Caudate nucleus (tissue), 63 donors: ENCODE measurements at places on chromosomes 1 and 21.

DNA sequence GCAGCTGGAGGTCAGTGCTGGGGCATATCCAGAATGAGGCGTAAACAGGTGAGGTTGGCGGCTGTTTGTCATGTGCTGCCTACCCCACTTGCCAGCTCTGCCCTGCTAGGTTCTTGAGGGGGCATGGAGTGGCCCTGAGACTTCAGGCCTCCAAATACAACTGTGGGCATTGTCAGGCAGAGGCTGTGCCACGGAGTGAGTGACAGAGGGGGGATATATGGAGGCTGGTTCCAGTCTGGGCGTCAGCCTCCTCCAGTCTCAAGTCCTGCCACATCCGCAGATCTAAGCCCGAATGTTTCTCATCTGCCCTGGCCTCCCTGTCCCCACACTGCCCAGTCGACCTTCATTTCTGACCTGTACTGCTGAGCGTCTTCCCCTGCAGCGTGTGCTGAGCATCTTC, 85.4 kb downstream of the POFUT2 start:
- no peak for DNase-seq

GRCh38 chr1:228830185-228830953, 95.1 kb downstream of the RHOU start:
- no peak for DNase-seq

GRCh38 chr1:211326528-211327345, at the start of gene TRAF5:
Gene TRAF5 (plus strand): TSS chr1:211326833. CDS start chr1:211353240, 26,407 bp downstream.
- no peak for DNase-seq

DNA sequence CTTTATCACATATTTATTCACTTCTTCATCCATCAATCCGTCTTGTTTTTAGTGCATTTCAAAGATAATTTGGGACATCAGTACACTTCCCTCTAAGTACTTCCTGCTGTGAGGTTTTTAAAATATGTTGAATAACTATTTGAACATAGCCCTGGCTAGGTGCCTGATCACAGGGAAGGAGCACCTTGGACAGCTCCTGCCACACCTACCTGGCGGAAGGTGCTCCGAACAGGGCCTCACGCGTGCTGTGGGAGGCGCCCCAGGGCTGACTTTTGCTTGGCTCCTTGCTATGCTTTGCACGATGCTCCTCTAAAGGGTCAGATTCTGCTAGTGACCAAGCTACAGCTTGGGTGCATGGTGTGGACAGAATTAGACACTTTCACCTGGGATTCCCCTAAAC, 4.9 kb upstream of the ATXN7L2 start:
- DNase-seq, result no peak

GRCh38 chr1:64295561-64295960, 92.1 kb downstream of the UBE2U start:
- no peak for DNase-seq

GRCh38 chr1:227351443-227351842, 33.2 kb upstream of the CDC42BPA start:
- DNase-seq, result no peak

DNA sequence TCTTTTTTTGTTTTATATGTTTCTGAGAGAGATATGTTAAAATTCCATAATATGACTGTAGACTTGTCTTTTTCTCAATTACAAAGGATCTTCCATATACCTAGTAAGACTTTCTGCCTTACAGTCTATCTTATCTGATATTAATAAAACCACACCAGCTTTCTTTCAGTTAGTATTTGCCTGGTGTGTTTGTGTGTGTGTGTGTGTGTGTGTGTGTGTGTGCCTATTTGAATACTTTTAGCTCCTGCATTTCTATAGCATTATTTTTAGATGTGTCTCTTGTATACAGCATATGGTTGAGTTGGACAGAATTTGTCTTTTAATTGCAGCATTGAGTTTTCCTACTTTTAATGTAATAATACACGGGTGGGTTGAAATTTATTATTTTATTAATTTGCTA, 27.5 kb downstream of the ST6GALNAC3 start:
- DNase-seq, result no peak

DNA sequence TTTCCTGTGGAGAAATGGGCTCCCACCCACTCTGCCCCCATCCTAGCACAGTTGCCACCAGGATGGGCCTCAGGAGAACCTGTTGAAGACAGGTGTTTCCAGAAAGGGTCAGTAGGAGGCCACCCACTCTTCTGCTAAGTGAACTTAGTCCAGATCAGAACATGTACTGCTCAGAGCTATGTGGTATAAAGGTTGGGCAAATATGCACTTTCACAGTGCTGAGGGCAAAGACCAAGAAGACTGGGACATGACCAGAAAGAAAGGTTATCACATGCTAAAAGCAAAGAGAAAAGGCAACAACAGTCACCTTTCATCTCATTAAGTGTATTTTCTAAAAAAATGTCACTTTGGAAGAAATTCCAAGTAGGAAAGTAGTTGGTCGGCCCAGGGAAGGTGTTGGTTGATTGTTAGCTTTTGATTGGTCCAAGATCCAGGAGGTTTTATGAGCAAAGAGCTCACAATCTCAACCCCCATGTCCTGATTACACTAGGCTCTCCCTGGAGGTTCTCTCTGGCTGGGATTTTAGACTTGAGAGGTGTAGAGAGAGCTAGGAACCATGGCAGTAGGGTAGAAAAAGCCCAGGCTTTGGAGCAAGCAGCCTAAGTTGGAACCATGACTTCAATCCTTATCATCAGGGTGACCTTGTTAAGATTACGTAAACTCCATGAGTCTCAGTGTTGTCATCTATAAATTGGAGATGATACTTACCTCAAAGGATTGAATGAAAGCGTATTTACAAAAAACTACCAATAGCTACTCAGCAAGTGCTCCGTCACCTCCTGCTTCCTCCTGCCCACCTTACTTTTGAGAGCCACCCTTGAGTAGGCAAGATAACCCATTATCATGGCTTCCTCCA, 102.6 kb downstream of the GLUL start:
- no peak for DNase-seq

GRCh38 chr1:107198561-107198960, 57.7 kb downstream of the NTNG1 start:
- DNase-seq, result no peak

DNA sequence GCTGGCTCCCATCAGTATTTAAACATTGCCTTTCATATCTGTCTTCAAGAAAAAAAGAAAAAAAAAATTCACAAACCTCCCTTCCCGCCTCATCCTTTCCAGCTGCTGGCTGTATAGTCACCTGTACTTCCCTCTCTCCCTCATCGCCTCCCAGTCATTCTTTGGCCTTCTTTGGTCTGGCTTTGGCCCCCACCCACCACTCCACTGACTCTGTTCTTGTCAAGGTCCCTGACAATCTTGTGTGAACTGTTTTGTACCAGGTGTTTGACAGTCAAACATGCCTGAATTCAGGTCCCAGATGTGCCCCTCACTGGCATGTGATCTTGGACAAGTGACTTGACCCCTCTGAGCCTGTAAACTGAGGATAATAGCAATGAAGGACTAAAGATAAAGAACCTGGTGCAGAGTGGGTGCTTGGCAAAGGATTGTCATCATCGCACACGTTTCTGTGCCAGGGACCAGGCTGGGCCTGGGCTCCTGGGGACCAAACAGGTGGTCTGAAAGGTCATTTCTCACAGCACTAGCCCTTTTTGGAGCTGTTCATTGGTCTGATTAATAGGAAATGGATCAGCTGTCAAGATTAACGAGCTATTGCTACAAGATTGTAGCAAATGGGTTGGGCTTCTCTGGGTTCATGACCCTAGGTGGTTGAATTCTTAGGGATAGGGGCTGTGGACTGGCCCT, 21.5 kb downstream of the PTPRF start:
- DNase-seq, result no peak

- DNase-seq, result no peak
Observed at GRCh38 chr1:236140705-236141446, 1.5 kb upstream of the GPR137B start.

GRCh38 chr1:206035027-206035426, 11.3 kb upstream of the CTSE start:
- no peak for DNase-seq

DNA sequence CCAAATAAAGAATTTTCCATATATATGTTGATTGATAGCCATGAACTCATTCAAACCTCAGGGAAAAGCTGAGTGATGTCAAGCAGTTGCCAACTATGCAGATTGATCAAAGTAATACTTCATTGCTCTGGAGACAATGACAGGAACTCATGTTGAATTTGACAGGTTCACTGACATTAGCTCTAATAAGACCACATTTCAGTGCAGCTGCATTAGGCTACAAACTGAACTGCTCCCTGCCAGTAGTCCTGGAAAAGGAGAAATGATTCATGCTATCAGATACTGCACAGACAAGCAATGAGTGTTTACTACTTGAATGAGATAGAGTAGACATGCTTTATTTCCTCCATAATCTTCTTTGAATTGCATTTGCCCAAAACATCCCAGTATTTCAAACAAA, 948.4 kb downstream of the MRPL39 start:
- DNase-seq, result no peak

- DNase-seq, result no peak
Observed at GRCh38 chr1:11429226-11429625, 49.7 kb upstream of the DISP3 start.

DNA sequence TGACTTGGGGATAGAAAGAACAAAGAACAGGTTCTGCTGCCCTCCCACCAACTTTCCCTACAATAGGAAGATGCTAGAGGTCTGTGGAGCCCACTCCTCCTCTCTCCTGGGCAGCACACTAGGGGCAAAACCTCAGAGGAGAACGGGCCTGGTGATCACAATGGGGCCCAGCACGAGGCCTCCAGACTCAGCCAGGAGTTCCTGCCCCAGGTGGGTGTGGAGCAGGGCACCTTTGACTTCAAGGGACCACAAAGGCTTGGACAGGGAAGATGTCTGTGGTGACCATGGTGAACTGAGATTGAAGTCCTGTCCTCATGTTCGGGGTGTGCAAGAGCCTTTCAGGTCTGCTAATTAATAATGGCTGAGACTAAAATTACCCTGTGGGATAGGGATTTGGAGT, 88.8 kb downstream of the LAMC2 start:
- DNase-seq, result no peak

DNA sequence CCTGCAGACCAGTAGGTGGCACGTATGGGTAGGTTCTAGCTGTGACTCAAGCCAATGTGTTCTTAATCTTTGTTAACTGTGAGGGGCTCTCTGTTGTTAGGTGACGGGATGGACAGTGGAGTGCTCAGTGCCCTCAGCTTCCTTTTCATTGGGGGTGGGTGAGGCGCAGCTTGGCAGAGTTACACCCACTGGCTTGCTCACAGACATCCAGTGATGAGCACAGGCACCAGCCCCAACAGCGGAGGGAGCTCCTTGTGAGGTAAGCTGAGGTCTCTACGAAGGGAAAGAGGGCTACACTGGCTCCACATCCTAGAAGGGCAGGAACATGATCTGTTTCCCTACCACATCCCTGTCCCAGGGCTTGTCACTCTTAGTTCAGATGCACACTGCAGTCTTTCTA, 871.3 kb downstream of the LRRIQ3 start:
- DNase-seq, result no peak

- DNase-seq, result no peak
Observed at GRCh38 chr1:152014943-152015342, 21.3 kb upstream of the S100A10 start.

GRCh38 chr1:54602554-54602953, 20.8 kb downstream of the FAM151A start:
- no peak for DNase-seq
